T-helper 1 cell (primary cell): ENCODE measurements at places on chromosomes 3 and 15.

- DNase-seq: no peak
Measured at GRCh38 chr3:42262525-42262924, 3.5 kb downstream of the CCK start.

DNA sequence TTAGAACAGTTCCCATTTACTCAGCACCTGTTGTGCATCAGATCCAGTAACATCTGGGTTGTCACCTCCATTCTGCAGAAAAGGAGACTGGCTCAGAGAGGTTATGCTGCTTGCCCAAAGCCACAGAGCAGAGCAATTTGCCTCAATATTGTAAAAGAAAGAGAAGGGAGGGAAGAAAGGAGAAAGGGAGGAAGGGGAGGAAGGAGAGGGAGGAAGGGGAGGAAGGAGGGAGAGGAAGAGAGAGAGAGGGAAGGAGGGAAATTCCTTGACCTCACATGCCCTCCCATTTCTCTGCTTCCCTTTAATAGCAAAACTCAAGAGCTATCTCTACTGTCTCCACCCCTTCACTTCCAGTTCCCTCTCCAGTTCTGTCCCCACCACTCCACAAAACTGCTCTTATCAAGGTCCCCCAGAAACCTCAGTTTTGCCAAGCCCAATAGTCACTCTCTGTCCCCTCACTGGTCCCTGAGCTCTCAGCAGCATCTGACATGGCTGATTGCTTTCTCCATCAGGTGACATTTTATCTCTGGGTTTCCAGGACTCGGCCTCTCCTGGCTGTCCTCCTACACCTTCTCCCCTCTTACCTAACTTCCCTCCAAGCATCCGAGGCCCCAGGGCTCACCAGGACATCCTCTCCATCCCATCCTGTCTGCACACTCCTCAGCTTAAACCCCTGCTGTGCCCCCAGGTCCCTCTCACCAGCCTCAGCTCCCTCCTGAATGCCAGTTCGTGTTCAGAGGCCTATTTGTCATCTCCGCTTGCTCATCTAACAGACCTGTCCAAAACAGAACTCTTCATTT is 104.7 kb upstream of the LINGO1 start:
- DNase-seq: no peak

DNA sequence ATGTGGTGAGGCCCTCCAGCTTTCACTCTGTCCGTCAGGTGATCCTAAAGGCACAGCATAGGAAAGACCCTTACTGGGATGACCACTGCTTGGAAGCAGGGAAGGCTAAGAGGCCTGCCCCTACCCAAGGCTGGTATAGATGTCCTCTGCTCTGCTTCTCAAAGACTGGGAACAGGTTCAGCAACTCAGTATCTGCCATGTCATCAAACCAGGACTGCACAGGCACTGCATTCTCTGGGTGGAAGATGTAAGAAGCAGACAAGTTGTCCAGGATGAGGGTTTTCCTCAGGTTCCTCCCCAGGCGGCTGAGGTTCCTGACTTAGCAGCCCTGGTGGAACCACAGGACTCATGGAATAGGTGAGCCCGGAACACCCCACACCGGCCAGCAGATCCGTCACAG is 4.7 kb downstream of the FAM98B start:
- no peak for DNase-seq

- DNase-seq: no peak
Measured at GRCh38 chr3:51282931-51283330, 102.2 kb upstream of the MANF start.

GRCh38 chr15:67724691-67725375 is 100.5 kb upstream of the SKOR1 start:
- DNase-seq: no peak

DNA sequence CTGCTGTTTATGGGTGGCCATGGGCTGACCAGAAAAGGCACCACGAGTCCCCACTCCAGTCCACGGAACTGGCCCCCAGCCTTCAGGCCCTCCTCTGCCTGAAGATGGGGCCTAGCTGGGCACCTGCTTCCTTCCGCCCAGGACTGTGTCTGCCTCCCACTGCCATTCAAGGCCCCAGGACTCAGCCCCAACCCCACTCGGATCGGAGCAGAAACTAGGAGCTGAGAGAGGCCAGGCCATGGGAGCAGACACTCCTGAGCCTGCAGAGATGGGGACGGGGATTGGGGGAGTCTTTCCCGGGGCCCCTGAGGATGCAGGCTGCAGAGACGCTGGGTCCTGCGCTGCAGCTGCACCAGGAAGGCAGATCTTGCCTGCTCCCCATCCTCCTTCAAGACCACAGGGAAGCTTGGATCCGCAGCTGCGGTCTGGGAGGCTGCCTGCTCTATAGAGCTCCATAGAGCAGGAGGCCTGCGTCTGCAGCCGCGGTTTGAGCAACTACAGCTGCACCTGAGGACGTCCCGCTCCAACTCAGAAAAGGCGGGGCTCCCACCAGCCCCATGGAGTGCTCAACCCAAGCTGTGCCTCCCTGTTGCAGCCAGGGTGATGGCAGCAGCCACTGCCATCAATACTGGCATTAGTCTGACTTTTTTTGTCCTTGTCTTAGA is 383.9 kb upstream of the TMCO5A start:
- DNase-seq: no peak

DNA sequence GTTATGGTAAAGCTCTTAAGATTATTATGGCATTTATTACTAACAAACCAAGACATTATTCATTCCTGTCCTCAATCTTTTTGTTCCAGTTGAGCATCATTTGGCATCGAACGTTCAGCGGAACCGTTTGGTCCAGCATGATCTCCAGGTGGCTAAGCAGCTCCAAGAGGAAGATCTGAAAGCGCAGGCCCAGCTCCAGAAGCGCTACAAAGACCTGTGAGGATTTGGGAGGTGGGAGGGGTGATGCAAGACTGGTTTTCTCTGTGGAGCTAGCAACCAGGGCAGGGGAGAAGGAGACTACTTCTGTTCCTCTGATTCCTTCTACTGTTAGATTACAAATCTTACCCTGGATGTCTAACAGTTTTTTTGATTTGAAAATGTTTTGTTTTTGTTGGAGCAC is 27.6 kb upstream of the UTS2B start:
- DNase-seq: no peak

DNA sequence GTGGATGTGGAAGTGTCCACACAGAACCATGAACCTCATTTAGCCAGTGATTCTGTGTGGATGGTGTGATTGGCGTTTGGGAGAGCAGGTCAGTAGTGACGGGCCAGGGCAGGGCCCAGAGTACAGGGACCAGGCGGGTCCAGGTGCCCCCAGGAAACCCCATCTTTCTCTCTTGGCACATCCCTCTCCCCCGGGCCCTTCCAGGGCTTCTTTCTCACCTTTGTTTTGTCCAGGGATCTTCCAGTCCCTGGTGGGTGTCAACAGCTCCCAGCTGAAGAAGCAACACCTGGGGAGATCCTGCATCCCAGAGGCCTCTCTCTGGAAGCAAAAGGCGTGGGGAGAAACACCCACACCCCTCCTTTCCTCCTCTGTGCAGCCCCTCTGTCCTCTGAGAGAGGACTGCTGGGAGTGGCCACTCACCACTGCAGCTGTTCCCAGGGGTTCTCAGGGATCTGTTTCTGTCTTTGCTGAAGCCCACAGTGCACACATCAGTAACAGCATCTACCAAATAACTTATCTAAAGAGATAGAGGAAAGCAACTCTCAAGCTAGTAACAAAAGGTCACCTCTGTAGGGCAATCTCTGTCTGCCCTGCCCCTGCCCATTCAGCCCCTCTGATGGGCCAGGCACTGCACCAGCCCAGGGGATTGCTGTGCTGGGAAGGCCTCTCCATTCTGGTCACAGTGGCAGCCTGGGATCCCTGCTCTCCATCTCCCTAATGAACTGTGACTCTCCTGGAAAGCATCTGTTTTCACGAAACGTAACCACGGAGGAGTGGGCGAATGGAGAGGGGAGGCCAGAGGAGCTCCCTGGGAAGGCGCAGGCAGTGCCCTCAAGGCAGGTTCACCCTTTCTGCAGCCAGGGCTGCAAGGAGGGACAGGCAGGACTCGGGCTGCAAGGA is 98.3 kb upstream of the ALDH1A3 start:
- no peak for DNase-seq

DNA sequence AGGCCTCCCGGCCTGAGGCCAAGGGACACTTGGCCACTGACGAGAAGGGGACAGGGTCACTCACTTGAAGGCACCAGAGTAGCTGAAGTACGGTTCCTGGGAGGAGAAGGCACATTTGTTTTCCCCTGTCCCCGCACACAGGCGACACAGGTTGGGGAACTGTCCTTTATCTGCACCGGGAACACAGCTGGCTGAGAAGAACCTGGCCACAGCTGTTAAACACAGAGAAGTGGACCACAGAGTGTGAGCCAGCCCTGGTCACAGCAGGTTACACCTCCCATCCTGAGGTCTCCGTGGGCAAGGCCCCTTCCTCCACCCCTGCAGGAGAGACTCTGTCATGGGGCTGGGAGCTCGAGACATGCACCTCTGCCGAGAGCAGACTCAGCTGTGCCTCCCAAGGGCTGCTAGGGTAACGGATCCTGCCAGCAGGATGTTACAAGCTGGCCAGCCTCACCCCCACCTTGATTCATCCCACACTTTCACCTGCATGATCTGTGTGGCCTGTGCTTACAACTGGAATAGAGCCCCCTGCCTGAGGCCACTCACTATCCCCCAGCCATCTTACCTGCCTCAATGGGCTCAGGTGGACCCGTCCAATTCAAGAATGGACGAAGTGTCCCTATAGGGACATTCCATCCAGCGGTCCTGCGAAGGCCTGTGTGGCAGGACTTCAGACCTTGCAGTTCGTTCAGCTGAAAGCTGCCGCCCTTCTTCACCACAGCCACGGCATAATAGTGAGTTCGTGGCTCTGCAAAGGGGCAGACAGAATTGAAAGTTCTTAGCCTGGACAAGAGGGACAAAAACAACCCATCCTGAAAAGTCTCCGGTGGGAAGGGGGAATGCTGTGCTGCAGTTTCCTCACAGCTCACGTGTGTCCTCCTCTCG is 9.2 kb downstream of the LTF start:
- no peak for DNase-seq

DNA sequence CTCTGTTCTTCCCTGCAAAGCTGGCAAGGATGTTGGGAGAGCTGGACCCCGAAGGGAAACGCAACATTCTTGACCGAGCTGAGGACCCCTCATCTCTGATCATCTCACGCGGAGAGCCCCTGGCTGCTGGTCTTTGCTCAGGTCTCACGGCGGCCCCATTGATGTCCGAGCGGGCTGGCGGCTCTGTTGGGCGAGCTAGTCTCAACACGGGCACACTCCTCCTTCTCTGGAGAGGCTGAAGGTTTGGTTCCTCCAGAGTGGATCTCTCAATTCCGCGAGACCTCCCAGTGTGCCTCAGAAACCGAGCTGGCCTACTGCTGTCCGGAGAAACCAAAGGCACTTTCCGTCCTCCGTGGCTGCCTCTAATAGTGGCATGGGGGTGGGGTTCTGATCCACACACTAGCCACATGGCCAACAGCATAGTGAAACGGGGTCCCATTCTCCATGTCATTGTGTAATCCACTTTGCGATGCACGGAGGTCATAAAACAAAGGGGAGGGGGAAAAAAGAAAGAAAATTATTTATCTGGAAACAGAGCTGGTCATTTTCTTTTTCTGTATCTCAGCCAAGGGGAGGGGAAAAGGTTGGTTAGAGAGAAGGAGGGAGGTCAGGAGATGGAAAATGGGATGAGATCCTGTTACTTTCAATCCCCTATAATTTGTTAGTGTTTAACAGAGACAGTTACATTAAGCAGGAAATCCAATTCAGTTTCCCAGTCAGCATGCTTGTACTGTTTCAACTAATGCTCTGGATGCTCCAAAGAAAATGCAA is 1.3 kb downstream of the CCDC80 start:
- DNase-seq: no peak

- DNase-seq: no peak
Measured at GRCh38 chr3:13142552-13143380, 69.5 kb upstream of the IQSEC1 start.

GRCh38 chr15:39030291-39031070 is 465.9 kb upstream of the RASGRP1 start:
- DNase-seq: no peak

DNA sequence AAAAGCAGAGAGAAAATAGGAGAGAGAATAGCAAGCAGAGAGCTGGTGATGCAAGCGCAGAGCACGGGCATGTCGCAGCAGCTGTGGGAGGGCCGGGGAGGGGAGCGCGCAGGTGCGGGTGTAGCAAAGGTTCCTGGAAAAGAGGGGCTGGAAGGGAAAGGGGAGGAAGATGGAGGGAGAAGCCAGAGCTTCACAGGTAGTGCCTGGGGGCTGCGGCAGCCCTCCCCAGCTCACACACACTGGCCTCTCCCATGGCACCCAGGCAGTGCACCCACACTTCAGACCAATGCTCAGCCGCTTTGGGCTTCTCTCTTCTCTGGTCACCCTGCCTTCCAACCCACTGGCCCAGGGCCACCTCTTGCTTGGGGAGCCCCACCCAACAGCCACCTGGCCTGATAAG is 72.1 kb downstream of the ADAMTS7 start:
- no peak for DNase-seq

DNA sequence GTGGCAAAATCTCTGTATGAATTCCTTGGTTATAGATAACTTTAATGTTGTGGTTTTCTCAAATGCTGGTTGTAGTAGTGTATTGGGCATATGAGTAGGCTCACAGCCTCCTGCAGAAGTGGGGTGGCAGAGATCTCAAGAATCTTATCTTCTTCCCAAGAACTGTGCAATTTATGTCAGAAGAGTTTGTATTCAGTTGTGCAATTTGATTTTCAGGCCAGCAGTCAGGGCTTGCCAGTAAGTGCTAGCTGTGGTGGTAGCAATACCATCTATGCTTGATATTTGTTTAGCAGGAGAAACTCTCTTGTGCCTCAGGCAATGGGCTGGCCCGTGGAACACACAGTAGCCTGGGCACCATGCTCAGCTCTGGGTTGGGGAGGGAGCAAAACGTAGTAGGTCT is 58.4 kb upstream of the GOLIM4 start:
- no peak for DNase-seq

- no peak for DNase-seq
Measured at GRCh38 chr3:49618412-49618811, 55.7 kb upstream of the APEH start.

GRCh38 chr3:111861391-111861790 is 2.3 kb downstream of the PHLDB2 start:
- no peak for DNase-seq

DNA sequence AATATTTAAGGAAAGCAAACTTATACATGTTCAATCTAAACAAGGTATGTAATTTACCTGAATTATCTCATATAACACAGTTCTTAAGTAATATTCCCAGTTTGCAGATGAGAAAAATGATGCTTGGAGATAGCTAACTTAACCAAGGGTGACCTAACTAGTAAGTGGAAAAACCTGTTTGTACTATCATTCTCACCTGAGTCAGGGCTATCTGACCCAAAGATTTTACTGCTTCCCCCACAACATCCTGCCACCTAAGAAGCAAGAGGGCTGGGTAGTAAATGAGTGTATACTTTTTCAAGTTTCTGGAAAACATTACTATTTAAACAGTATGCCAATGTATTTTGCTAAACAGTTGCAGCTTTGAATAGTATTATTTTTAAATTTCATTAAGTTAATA is 10.6 kb downstream of the TP63 start:
- DNase-seq: no peak

GRCh38 chr3:71191031-71191482 is 392.5 kb downstream of the FOXP1 start:
- DNase-seq: no peak

- no peak for DNase-seq
Measured at GRCh38 chr15:46901001-46901400, 816.3 kb upstream of the SEMA6D start.
